HFFc6 (cell line): ENCODE measurements at places on chromosomes 11 and 22. TPM values are rescaled to one million over a fixed set of nuclear protein-coding genes. Genes with fewer than 3 reads are reported as not detected.

The FAM83F gene
- total RNA-seq: not detected in 3 replicates

The MFNG gene
- total RNA-seq: not detected in 3 replicates

The GUCY1A2 gene
- 0.05 to 0.29 TPM (median 0.09 TPM) in 3 replicates for total RNA-seq

The TPH1 gene
- total RNA-seq: not detected in 3 replicates

The FAM111B gene
- 6.0 to 13.3 TPM (median 12.9 TPM) in 3 replicates for total RNA-seq

The KBTBD4 gene
- total RNA-seq: 17.5 to 18.5 TPM (median 18.4 TPM) in 3 replicates

The BATF2 gene
- total RNA-seq: 0.18 to 0.97 TPM (median 0.45 TPM) in 3 replicates

The OR10G4 gene
- total RNA-seq: not detected in 3 replicates
